Left cardiac atrium (tissue), 4 donors: ENCODE measurements at places on chromosomes 12 and 14. TPM values are rescaled to one million over a fixed set of nuclear protein-coding genes. Genes with fewer than 3 reads are reported as not detected.

The SSTR1 gene
- 1.3 TPM for total RNA-seq

The GRIN2B gene
- 0.74 TPM for total RNA-seq

The IL31 gene
- total RNA-seq, result not detected

The CLEC4D gene
- not detected for total RNA-seq

The PRIM1 gene
- 5.6 TPM for total RNA-seq

The AQP6 gene
- 0.77 TPM for total RNA-seq

The LPAR5 gene
- total RNA-seq, result 1.8 TPM

The KRT73 gene
- total RNA-seq, result not detected

The KRT6C gene
- not detected for total RNA-seq

The CCDC175 gene
- total RNA-seq, result not detected

The CHGA gene
- total RNA-seq, result not detected

The GPHN gene
- 19.9 TPM for total RNA-seq

The KIAA0586 gene
- total RNA-seq, result 12.4 TPM

The RERGL gene
- total RNA-seq, result 0.44 TPM

The SLC5A8 gene
- not detected for total RNA-seq

The P2RX7 gene
- 1.3 TPM for total RNA-seq

The DCP1B gene
- total RNA-seq, result 3.1 TPM

The RNASE1 gene
- 295 TPM for total RNA-seq
